ENCODE measurements at places on chromosomes 11 and 22.

DNA sequence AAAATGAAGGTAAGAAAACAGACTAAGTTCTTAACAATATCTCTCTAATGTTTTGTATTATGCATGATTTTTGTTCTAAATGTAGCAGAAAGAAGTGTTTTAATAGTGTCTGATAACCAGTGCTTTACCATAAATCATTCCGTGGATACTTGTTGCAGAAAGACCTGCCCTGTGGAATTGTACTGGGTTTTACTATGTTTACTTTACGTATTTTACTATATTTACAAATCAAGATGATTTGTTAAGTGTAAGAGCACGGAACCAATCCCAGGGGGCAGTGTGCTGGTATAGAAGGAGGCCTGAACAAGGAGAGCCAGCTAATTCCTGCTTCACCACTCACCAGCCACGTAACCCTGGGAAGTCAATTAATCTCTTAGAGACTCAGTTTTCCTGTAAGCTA lies 1.4 kb downstream of the HTR3B start:
- DNase-seq = no peak

- no peak for DNase-seq
Observed at GRCh38 chr11:65482306-65482850, 16.5 kb upstream of the MALAT1 start.

DNA sequence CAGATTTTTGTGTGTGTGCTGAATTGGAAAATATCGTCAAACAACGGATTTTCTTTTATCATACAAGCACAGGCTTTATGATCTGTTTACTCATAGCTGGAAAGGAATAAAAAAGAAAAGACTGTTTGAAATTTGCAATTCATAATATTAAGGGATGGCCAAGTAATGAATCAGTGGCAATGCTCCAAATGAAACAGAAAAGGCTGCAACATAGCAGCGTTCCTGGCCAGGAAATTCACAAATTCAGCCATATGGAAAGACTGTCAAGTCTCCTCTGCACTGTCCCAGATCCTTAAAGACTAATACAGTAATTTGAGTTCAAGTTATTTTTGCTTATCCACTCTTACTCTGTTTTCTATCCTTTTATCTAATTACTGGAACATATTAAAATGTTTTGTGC lies 98.2 kb downstream of the MSANTD4 start:
- DNase-seq = no peak

DNA sequence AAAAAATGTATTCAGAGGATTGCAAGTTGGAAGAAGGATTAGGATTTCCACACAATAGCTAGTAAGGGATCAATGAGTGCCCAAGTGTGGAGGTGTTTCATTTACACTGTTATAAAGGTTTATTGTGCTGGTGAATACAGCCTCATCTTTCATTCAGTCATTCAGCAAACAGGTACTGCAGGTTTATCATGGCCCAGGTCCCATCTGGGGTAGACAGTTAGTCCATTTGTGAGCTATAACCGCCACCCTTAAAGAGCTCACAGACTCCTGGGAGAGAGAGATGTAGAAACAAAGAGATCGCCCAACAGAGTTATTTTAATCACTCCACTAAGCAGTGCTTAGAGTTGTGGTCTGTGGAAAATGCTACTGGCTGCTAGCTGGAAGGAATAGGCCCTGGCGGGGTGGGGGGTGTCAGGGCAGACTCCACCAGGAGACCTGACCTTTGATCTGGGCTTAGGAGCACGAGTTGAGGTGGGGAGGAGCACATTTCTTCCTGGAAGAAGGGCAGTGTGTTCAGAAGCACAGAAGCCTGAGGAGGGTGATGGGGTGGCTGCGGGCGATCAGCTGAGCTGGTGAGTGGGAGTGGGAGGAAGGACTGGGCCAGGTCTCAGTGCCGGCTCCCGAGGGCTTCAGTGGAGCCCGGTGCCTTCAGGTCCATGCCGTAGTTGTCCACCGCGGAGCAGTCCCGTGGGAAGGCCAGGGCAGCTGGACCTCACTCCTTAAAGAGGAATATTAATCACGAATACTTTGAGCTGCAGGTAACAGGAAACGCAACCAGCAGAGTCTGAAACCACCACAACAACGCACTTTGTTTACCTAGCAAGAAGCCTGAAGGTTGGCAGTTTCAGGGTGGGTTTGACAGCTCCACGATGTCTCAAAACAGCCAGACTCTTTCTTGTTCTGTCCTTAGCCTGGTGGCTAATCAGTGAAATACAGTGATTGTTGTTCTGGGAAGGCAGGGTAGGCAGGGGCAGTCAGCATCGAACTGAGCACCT lies 11.2 kb downstream of the TOM1 start:
- DNase-seq = no peak

- no peak for DNase-seq
Observed at GRCh38 chr11:19519353-19519752, 193.3 kb upstream of the NAV2 start.

DNA sequence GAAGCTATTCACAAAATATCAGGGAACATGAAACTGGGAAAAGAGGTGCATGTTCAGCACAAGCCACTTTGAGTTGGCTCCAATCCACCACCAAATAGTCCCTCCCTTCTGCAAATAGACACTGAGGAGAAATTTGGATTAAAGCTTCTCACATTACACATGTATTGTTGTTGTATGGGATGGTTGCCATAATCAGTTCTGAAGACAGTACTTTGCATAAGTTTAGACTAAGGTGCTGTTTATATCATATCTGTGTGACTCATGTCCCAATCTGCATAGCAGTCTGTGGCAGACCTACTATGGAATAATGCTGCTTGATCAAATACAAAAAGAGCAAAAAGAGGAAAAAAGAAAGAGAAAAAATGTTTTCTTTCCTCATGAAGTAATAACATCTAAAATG lies 376.7 kb upstream of the DDI1 start:
- DNase-seq = no peak

Data from substantia nigra (tissue), 51 donors.